CD8-positive, alpha-beta memory T cell (primary cell): ENCODE measurements at places on chromosomes 11 and 22.

GRCh38 chr11:118128721-118129470 lies 23.7 kb downstream of the SCN4B start:
- no peak for DNase-seq

- peak; percentile 32 for DNase-seq
Measured at GRCh38 chr11:133907216-133907615, 49.6 kb downstream of the IGSF9B start.

GRCh38 chr11:35038211-35038928 lies 100.6 kb upstream of the CD44 start:
- DNase-seq: no peak

DNA sequence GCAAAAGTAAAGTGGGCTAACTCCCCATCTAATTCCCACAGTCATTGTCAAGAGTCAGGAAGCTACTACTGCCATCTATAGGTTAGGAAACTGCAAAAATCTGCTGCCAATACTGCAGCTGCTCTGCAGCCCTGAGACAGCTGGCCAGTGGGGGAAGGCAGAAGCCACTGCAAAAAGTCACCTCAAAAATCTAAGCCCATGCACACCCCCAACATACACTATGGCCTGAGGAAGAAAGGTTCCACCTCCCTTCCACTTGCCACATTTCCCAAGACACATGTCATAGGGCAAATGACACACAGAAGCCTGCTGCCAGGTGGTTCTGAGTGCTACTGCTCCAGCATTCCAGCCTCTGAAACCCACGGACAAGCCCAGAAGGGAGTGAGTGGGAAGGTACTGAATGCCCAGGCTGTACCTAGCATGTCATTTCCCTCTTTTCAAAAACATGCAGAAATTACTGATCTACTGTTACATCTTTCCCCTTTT lies 36.9 kb downstream of the DGCR2 start:
- DNase-seq: no peak

DNA sequence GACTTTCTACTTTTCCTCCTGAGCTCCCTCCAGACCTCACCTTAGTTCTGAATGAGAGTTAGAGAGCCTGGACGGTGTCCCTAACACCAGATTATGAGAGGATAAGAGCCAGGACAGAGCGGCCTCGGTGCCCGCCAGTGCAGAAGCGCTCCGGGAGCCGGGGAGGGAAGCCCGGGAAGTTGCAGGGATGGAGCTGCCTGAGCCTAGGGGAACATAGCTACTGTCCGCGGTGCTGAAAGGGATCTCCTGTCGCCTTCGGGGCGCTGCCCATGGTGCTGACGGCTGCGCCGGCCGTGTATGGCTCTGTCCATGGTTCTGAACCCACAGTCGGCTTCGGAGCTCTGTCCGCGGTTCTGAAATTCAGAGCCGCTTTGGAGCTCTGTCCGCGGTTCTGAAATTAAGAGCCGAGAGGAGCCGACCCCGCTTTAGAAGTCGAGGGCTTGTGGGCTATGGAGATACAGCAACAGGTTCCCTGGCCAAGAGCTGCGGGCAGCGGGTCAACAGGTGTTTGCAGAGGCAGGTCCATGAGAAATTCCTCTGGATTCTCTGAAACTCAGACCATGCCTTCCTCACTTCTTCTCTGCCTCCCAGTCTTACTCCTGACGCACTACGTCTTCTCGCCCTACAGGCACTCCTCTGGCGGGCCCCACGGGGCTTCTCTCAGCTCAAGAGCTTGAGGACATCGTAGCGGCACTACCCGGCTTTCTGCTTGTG lies 814 bp downstream of the NPAS4 start:
- DNase-seq: peak; percentile 81

GRCh38 chr11:46112961-46113607 lies 8.2 kb downstream of the PHF21A start:
- peak; percentile 12 for DNase-seq

- no peak for DNase-seq
Measured at GRCh38 chr11:7573558-7574296, 59.9 kb downstream of the PPFIBP2 start.

DNA sequence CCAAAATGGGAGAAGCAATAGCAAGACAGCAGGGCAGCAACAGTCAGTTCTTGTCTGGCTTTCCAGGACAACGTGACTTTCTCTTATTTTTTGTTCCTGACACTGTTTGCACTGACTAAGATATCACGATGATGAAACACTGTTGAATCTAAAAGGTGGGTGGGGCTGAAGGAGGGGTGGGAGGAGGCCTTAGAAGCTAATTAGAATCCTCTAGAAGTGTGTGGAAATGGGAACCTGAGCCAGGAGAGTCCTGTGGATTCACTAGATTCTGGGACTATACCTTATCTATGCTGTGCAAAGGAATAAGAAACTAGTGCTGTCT lies 300.3 kb downstream of the ST3GAL4 start:
- DNase-seq: no peak

DNA sequence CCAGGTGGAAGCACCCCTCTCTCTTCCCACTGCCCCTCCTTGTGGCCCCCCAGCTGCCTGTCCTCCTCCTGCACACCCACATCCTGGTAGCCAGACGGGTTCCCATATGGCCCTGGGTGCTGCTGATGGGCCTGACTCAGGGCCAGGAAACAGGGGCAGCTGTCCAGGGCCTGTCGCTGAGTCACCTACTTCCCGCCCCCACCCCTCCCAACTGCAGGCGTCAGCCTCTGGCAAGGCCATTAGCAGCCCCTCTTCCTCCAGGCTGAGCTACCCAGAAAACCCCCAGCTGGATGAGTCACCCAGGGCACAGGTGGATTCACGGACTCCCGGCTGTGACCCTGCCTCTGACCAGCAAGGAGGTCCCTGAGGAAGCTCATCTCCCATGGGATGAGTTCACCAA lies 6.9 kb upstream of the GAL start:
- DNase-seq: no peak

DNA sequence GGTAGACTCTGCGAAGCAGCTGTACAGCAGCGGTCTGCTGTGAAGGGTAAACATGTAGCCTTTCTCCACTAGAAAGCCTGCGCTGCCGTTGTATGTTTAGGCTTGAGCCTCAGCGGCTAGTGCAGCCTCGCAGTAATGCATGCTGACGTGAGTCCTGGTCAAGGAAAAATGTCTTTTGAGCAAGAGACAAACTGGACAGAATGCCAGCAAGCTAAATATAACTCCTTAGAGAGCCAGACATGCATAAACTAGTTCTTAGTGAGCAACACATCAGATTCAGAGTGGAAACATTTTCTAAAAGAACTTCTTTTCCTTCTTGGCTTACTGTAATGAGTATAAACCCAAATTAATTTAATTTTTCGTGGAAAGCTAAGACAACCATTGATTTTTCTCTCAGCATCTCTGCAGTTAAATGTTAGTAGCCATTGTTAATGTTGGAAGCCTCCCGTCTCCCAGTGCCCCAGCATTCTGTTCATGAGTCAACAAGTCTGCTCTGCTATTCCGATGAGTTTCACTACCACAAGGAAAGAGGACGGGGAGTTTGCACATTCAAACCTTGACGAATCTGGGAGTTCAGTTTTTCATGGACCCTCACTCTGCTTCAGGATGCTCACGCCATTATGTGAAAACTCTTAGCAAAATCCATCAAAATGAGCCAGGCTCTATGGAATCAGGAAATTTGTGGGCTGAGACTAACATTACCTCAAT lies 51.4 kb downstream of the JAM3 start:
- DNase-seq: no peak

DNA sequence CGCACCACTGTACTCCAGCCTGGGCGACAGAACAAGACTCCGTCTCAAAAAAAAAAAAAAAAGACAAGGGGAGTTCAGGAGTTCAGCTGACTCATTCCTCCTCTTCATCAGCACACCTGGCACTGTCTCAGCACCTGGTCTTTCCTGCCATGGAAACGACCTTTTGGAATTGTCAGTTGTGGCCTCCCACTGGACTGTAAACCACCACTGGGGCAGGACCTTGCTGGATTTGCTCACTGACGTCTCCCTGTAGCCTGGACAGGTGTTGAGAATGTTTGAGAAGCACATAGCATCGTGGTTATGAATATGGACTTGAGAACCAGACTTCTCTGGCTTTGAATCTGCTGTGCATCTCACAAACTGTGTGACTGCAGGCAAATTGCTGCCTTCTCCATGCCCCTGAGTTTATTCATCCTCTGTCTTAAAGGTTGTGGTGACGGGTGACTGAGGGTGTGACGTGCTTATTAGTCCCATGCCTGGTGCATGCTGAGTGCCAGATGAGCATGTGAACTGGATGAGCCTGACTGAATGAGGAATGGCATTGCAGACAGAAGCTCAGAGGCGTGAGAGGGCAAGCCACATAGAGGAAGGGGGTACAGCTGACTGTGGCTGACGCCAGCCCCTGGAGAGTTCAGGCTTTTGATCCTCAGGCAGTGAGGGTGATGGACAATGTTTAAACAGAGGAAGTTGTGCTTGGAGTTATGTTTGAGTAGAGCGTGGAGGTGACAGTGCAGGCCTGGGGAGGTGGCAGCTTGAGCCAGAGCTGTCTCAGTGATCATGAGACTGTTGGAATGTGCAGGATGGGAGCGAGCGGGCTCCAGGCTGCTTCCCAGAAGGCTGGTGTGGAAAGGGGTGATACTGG lies 12.7 kb downstream of the TOM1 start:
- no peak for DNase-seq

GRCh38 chr11:96061069-96061468 lies 137.2 kb upstream of the MTMR2 start:
- no peak for DNase-seq

- no peak for DNase-seq
Measured at GRCh38 chr11:110031171-110031570, 62.0 kb upstream of the ZC3H12C start.

- DNase-seq: no peak
Measured at GRCh38 chr22:41862530-41863266, 29.8 kb downstream of the SREBF2 start.

- DNase-seq: peak; percentile 16
Measured at GRCh38 chr11:3056296-3057068, 741 bp downstream of the CARS1 start.

- no peak for DNase-seq
Measured at GRCh38 chr11:9069862-9070470, 21.4 kb downstream of the SCUBE2 start.

DNA sequence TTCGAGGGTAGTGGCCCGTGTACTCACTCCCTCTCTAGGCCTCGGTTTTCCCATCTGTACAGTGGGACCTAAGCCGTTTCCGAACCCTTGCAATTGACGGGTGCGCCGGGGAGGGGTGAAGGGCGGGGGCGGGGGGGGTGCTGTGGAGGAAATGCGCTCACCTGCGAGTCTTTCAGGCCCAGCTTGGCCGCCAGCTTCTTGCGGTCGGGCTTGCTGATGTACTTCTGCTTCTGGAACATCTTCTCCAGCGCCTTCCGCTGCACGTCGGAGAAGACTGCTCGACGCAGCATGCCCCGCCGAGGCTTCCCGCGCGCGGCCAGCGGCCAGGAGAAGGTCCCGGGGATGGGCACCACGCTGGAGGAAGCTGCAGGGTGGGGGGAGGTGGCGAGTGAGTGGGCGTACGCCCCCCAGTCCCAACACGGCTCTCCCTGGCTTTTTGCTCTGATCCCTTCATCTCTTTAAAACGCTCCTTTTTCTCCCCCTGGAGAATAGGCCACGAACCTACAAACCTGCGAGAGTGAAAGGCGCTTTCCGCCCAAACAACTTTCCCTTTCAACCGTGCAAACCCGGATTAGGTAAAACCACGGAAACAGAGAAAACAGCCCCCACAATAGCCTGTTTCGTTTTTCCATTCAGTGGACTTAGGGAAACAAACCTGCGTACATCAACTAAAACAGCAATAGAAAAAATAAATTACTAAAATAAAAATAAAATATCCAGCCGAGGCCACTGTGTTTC lies 3.2 kb downstream of the DBX1 start:
- peak; percentile 45 for DNase-seq

DNA sequence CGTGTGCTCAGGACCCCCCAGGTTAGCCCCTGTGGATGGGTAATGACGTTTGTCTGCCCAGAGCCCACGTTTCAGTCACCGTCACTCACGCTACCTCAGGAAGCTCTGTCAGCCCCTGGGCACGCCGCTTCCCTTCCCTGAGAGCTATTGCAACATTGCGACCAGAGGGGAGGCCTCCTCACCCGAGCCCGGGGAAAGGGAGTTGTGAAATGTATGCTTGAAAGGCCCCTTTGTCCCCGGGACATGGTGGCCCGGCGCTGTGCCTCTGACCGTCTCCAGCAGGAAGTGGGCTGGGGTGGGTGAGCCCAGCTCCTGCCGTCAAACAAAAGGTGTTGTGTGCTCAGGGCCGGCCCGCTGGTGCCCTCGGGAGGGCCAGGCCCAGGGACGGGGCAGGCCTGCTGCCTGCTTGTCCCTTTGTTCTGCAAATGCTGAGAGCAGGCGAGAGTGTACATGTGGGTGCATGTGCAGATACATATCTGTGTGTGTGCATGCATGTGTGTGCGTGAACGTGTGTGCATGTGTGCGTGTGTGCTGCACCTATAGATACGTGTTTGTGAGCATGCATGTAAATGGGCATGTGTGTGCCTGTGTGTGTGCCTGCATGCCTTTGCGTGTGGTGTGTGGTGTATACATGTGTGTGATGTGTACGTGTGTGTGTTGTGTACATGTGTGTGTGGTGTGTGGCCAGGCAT lies 1125.0 kb downstream of the BRD1 start:
- no peak for DNase-seq
